ENCODE measurements at places on chromosomes 3 and 15. TPM values are rescaled to one million over a fixed set of nuclear protein-coding genes. Genes with fewer than 3 reads are reported as not detected.

DNA sequence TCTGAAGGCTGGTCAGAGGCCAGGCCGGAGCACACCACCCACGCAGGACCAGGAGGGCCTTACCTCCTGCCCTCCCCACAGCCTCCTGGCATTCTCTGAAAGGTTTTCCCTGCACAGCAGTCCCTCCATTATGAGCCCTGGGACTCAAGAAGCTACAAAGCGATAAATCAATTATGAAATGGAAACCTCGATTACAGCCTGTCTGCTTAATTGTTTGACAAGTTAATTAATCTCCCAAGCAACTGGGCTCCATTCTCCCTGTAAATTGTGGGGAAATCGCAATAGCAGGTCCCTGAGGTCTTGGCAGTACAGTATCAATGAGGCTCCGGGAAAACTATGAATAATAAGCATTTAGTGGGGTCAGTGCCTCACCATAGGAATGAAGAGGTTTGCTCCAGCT lies 683.5 kb downstream of the NTRK3 start:
- no peak for DNase-seq

DNA sequence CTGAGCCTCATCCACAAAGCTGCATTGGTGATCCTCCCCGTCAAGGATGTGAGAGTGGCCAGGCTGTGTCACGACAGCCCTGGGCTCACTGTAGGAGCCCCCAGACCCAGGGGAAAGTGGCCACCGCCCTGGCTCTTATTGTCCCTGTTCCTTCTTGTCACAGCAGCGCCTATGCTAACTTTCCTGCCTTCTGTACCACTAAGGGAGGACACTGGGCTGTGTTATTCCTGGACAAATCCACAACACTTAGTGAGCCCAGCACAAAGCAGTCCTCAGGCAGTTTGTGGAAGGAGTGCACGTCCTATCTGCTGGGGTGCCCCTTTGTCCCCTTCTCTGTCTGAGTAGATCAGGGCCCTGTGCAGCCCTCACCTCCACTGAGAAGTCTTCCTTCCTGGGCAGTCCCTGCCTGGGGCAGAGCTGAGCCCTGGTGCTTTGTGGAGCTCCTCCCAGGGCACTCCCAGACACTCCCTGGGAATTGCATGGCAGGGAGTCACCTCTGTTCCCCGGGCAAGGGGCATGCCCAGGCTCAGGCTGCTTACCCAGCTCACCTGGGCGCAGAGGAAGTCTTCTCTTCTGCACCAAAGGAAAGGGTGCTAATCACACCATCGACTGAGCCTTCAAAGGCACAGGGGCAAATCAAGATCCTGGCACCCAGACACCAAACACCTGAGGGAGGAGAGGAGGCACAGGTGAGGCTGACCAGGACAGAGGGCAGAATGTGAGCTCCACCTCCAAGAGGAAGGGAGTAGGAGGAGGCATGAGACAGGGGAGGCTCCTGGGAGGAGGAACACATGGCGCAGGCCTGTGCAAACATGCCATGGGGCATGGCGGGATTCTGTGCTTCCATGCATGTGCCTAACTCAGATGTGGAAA lies 138.7 kb downstream of the KLF13 start:
- DNase-seq = peak; percentile 61

DNA sequence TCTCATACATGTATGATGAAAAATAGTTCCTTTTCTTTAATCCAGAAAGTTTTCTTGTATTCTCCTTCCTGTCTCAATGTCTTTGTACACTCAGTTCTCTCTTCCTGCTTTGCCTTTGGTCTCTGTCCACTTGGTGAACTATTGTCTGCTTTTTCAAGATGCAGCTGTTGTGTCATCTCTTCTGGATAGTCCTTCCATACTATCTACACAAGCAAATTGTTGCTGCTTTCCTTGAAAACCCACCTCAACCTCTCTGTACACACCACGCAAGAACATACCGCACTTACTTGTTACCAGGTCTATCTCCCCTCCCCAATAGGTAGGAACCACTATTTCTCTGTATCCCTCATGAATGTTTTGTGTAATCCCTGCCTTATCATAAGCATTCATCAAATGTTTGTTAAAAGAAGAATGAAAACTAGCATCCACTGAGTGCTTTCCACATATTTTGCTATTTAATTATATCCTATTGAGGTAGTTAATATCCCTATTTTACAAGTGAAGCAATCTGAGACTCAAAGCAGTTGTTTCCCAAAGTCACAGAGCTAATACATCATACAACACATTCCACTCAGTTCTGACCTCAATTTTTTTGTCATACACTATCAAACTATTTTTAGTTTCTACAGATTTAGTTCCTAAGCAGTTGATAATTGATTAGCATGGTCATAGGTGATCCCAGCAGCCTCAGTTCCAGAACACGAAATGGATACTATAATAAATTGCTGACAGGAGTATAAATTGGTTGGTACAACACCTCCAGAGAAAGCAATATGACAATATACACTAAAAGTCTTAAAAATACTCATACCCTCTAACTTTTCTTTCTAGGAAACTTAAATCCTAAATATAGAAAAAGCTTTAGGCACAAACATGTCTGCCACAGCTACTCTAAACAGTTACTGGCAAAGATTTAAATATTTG lies 19.6 kb downstream of the HACL1 start:
- no peak for DNase-seq

- DNase-seq = no peak
Measured at GRCh38 chr15:36589971-36590370, 10.5 kb downstream of the CDIN1 start.

- no peak for DNase-seq
Measured at GRCh38 chr3:161096771-161097367, 8.3 kb downstream of the B3GALNT1 start.

GRCh38 chr3:168094877-168095610 lies 680 bp downstream of the GOLIM4 start:
- DNase-seq = peak; percentile 29

DNA sequence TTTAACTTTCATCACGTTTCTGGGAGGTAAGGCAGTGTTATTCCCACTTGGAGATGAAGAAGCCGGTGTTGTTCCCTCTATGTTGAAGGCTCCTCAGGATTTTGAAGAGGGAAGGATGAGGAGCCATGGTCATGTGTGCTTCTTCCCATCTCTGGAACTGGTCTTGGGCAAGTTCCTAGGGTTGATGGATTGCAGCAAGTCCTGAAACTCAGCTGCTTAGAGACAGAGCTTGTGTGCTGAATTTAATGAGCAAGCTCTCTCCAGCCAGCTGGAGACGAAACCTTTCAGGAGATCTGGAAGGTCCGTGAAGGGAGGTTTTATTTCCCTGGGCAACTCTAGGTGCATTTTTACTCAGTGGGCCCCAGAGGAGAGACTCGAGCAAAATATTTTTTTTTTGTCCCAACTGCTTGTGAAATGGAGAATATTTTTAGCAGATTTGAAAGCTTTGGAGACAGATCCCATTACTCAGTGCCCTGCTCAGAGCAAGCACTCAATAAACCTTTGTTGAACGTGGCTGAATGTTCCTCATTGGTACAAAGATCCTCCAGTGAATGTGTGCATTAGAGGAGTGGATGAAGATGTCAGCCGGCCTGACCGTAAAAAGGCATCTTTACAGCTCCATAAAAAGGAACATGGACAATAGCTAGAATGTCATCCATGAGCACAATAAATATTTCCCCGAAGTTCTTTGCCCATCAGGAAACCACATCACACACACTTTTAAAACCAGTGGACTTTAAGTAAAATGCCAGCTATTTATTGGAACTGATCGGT lies 55.6 kb upstream of the RGMA start:
- DNase-seq = no peak

DNA sequence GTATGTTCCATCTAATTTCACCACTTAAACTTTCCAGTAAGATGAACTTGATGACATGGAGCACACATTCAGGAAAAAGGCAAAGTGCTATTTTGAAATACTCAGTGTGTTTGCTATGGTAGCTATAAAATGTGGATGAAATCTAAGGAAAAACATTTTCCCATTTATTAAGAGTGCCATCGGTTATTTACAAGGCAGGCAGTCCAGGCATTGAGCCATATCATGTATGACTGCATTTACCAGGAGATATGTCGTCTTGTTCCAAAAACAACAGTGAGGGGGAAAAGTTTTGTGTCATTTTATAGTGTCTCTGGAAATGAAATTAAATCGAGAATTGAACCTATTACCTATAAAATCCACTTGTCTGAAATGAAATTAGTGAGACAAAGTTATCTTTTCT lies 13.7 kb downstream of the ANXA2 start:
- no peak for DNase-seq

DNA sequence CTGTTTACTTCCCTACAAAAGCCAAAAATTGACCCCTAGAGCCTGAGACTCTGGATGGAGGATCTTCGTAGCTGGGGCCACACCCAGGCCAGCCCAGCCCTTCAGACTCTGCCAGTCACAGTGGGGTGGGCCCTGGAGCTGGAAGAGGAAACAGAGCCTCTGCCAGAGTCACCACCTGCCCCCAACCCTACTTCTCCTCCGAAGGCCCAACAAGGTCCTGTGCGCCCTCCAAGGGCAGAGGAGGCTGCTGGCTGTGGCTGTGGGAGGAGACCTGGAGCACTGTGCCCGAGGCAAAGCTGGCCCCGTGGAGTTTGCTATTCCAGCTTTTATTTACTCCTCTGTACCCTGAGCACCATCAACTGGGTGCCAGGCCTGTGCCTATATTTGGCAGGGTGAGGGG lies 19.0 kb downstream of the CISH start:
- no peak for DNase-seq

DNA sequence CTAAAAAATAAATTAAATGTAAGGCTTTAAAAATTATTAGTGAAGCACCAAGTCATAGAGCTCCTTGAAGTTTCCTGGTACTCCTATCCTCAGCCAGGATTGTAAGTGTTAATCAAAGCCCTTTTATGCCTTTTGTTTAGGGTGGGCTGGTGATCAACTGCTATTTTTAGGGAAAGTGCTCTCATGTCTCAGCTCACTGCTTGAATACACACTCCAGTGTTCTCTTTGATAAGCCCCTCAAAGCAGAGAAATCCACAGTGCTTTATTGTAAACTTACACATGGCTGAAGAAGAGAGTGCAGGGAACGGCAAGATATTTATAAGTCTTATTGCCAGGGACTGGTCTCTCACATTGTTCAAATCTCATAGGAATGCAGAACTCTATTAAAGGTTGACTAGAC lies 156.4 kb upstream of the AZI2 start:
- DNase-seq = no peak

GRCh38 chr3:113736548-113737089 lies 9.4 kb downstream of the NAA50 start:
- no peak for DNase-seq

DNA sequence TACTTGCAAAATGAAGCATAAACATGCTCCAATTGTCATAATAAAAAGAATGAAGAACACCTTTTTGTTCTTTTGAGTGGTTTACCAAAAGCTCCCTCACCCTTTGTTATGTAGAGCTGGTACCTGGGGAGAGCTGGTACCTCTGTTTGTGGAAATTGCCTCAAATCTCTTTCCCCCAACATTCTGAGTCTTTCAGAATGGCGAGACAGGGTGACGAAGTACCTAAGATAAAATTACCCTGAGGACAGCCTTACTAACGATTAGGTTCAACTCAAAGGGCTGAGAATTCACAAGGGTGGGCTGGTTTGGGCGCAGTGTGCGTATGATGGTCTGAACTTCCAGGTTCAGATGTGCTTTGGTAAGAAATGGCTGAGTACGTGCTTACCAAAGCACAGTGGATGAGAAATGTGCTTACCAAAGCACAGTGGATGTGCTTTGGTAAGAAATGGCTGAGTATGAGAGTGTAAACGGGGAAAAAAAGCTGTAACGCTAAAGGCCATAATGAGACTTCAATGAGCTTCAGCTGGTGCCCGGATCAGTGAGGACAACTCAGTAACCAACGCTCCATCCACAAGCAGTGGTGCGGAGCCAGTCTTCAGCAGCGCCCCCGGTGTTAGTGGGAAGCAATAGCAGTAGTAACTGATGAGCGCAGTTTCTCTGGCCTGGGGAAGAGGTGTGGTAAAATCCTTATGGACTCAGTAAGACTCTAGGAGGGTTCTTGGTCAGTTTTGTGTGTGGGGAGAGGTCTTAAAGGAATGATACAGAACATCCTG lies 72.3 kb upstream of the LRIG1 start:
- no peak for DNase-seq

DNA sequence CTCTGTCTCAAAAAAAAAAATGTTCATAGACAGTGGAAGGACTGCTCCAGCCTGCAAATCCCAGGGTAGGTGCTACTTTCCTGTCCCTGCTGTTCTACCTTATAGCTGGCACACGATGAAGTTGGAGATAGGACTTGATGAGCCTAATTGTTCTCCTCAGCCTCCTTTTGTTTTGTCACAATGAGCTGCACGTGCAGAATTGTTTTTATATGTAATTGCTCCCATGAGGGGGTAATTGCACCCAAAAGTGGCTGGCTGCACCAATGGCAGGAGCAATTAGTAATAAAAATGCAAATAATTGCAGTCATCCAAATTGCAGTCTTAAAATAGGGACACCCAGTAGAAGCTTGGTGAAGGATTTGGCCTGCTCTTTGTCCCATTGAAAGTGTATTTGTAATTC lies 63.0 kb upstream of the PFN2 start:
- DNase-seq = no peak

GRCh38 chr3:53695324-53695690 lies 150.9 kb downstream of the CHDH start:
- DNase-seq = no peak

- no peak for DNase-seq
Measured at GRCh38 chr3:136657526-136657925, 94.7 kb downstream of the STAG1 start.

GRCh38 chr3:39317571-39318169 lies 11.8 kb upstream of the CCR8 start:
- DNase-seq = no peak

GRCh38 chr15:82910721-82911120 lies 41.8 kb downstream of the HOMER2 start:
- no peak for DNase-seq

- no peak for DNase-seq
Measured at GRCh38 chr15:52164631-52165265, 26.4 kb downstream of the GNB5 start.

DNA sequence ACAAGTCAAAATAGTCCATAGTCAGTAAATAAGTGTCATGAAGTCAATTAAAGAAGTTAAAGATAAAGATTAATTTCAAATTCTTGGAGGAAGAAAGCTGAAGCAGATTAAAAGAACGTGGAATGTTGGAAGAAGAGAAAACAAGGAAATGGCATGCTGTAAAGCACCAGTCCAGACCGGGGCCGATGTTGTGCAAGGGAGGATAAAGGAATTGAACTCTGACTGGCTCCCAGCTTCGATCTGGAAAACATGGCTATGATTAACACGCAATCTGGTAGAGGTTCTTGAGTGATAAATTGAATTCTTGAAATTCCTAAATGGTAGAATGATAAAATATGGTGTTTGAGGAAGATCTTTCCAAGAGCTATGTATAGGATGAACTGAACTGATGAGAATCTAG lies 194.4 kb downstream of the MEIS2 start:
- DNase-seq = no peak

The CIDEC gene
- total RNA-seq = 12.1 TPM

The FEZF2 gene
- total RNA-seq = not detected

The CFAP20DC gene
- 0.37 TPM for total RNA-seq

The RPLP1 gene
- 1,082 TPM for total RNA-seq

The CCDC39 gene
- total RNA-seq = 0.13 TPM

The SMCO1 gene
- not detected for total RNA-seq
